IPS DF 6.9 (cell line): ENCODE measurements at places on chromosomes 13 and 19.

GRCh38 chr19:2507109-2507508 lies 31.2 kb downstream of the GADD45B start:
- DNase-seq: no peak

DNA sequence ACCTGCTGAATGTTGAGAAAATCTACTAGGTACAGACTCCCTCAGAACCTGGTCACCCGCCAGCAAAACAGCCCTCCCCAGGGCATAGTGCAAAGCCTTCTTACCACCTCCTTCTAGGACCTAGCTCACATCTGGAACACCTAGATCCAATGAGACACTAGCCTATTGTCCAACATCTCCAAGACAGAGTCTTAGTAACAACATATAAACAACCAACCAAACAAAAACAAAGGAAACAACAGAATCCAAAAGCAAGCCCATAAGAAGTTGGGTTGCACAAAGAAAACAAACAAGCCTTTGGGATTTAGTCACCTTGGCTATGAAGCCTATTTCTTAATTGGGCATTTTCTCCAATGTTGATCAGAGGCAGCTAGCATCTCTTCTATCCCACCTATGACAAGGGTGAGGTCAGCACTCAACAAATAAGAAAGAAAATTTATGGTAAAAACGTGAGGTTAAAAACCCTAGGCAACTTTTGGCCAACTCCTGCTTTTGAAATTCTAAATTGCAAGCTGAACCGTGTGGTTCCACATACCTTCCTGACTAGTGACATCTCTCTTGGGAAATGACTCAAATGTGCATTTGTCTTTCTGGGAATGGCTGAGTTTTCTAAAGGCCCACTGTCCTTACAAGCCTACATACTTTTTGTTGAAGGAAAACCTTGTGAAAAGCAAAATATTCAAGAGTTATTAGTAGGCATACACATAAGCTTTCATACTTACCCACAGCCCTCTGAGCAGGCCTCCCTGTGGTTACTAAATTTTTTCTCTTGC lies 66.7 kb downstream of the FAM216B start:
- no peak for DNase-seq

GRCh38 chr13:75489502-75490263 lies 7.7 kb upstream of the TBC1D4 start:
- DNase-seq: no peak

DNA sequence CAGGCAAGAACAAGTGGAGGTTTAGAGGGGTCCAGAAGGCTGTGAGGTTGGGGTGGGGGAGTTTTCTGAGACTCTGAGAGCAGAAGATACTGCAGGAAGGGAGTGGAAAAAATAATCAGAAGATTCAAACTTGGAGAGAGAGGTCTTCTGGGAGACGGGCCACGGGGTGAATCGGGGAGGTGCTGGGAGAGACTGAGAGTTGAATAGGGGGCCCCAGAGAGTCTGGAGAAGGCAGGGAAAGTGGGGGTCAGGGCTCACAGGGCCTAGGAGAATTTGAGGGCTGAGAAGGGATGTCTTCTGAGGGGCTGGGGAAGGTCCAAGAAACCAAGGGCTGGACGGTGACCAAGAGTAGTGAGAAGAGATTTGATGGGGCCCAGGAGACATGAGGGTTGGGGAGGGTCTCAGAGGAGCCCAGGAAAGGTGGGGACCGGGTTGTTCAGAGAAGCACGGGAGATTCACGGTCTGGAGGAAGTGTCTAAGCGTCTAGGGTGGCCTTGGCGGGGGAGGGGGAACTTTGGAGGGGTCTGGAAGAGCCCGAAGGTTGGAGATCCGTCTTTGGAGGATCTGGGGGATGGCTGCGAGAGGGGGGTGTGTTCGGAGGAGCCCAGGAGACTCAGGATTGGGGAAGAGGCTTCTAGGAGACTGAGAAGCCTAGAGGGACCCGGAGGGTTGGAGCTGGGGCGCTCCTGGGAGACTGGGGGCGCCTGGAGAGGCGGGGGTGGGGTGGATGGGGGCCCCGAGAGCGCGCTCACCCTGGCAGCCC lies 1.5 kb downstream of the KCNC3 start:
- DNase-seq: no peak

- peak; percentile 27 for DNase-seq
Measured at GRCh38 chr13:33610438-33611120, 207.4 kb upstream of the RFC3 start.

DNA sequence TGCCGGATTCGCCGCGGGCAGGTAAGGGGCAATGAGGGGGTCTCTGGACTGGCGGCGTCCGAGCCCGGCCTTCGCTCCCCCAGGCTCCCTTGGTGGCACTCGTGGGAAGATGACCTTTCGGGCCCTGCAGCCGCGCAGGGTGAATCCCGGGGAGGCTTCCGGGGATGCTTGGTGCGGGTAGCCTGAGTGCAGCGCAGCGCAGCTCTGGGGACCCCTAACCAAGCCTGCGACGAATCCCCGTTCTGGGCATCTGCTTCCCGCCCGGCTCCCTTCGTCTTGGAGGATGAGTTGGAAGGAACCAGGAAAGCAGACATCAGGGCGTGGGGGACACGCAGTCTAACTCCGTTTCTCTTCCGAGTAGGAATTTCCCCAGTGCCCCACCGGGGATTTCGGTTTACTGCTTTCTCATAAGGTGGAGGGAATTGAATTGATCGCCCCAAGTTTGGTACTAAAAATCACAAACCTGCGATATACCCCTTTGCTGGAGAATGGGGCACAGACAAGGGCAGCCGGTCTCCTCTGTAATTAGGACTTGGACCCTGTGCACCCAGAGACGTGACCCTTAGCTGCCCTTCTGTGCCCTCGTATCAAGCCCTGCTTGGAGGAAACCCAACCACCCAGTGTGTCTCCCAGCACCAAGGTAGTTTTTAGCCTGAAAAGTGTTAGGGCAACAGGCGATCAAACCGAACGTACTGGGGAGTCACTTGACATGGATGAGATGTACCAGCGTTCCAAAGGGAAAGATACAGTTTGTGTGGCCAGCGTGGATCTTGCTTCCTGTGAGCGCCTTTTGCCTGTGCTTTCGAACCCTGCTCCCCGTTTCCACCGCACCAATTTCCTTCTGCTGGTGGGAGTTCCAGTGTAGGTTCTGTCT lies 1.0 kb downstream of the GPC5 start:
- DNase-seq: no peak

- DNase-seq: no peak
Measured at GRCh38 chr19:31952693-31953092, 392.7 kb upstream of the ZNF507 start.

- DNase-seq: no peak
Measured at GRCh38 chr13:46101484-46102254, 3.2 kb downstream of the CPB2 start.

DNA sequence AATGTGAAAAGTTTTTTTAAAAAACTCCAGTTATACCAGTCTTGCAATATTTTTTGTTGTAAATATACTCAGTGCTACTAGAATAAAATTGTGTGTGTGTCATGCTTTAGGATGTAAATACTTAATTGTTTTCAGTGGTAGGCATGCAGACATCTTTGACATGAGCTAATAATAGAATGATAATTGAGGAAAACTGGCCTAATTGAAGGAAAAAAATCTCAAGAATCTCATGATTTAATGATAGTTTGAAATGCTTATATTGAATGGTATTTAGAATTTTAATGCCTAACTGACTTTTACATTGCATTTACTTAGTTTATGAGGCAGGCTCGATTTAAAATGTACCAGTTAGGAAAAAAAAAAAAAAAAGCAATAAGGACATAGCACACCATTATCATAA lies 3.2 kb upstream of the MAB21L1 start:
- no peak for DNase-seq

GRCh38 chr13:59823486-59823885 lies 340.2 kb downstream of the DIAPH3 start:
- DNase-seq: no peak

DNA sequence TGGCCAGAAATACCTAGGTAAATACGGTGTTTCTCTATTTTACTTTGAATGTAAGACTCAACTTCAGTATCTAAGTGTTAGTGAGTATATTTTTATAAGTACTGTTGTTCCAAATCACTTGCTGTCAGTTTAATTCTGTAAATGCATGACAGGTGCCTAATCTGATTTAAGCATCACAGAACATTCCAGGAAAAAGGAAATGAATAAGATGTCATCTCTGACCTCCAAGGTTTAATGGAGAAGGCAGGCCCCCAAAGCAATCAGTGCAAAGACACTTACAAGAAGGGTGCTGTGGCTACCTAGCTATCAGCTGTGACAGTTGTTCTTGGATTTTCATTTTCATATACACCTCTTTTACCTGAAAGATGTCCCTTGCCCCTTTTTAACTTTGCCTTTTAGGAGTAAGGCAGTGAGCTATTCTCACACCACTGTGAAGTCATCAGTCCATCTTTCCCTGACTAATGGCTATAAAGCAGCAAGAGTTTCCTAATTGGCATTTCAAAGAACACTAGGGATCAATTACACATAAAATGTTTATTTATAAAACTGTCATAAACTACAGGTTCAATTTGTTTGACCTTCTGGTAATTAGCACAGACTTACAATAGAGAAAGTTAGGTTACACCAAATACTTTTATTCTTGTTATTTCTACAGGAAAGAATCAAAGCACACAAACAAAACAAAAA lies 427.6 kb downstream of the SPRY2 start:
- DNase-seq: no peak

- no peak for DNase-seq
Measured at GRCh38 chr13:19158526-19159174, 23.0 kb downstream of the TUBA3C start.

GRCh38 chr19:56092685-56093631 lies 28.1 kb downstream of the ZNF787 start:
- no peak for DNase-seq

- DNase-seq: no peak
Measured at GRCh38 chr19:18158467-18158866, 5.5 kb downstream of the PIK3R2 start.

DNA sequence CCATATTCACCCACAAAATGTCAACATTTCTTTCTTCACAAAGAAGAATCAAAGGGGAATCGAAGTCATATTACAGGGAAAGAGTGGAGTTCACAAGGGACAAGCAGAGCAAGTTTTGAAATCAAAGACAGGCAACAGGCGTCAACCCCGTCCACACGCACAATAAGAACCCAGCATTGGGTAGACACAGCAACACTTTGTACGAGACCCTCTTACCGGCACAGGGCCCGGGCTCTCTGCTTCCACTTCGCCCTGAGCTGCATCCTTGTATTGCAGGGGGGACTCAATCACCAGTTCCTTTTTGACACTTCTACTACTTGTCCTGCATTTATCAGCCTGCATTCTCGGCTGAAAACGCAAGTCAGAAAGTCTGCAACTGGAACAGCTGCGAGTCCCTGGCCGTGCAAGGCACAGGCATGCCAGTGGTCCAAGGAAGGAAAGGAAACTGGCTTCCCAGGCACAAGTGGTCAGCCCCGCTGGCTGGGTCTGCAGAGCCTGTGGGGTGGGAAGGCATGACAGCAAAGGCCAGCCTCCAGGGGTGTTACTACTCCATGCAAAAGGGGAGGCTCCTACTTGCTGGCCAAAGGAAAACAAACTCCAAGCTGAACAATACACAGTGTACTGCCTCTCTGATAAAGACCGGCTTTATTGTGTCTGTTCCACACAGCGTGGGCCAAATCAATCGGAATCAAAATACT lies at the start of gene DOCK9:
DOCK9 (minus strand) TSS at position 497 of the 698 bp plus-strand sequence; CDS start at position 342, 155 bp downstream.
- DNase-seq: no peak

- DNase-seq: no peak
Measured at GRCh38 chr13:98201984-98202383, 24.9 kb upstream of the RNF113B start.

- no peak for DNase-seq
Measured at GRCh38 chr13:28568286-28568685, 73.4 kb upstream of the FLT1 start.

DNA sequence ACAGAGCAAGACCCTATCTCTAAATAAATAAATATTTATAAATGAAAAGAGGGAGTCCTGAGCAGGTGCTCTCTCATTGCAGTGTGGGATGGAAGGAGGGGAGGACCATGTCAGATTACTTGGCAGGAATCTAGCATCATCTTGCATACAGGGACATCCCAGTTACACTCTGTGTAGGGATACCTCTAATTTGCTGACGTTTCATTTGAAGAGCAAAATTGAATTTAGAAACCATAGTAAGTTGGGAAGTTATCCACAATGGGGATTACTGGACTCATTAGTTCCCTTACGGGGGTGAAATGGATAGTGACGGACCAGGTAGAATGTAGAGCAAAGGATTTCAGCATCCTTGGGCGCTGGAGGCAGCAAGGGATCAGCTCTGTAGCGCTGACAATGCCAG lies 52.1 kb downstream of the ARHGEF18 start:
- DNase-seq: no peak

GRCh38 chr13:26019881-26020870 lies 31.6 kb downstream of the SHISA2 start:
- DNase-seq: no peak

DNA sequence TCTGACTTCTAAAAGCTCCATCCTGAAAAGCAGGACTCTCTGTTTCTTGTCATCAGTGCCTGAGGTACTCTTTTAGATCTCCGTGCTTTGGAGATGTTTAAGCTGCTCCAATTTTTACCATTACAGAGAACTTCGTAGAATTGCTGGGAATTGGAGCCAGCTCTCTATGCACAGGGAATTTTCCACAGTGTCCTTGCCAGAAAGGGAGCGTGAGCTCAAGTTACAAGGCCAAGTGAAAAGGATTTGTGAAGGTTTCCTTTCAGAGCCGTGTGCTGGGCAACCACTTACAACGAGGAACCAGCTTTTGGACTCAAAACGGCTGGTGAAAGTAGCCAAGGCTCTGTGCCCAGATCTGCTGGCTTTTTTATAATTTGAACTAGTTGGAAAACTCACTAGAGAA lies 82.6 kb downstream of the NUFIP1 start:
- DNase-seq: no peak

- no peak for DNase-seq
Measured at GRCh38 chr13:44805585-44805984, 183.7 kb downstream of the NUFIP1 start.

DNA sequence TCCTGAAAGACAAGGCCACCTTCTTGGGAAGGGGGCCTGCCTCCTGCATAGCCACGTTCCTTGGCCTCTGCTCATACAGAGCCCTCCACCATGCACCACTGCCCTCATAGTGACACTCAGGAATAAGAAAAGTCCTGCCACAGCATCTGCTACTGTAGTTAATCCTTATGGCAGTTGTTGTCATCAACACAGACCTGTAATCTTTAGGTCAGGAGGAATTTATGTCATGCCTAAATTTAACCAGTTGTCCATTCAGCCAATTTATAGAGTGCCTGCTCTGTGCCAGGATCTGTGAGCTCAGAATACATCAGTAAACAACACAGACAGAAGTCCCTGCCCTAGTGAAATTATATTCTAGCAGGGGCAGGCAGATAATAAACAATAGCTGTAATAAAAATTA lies 44.4 kb downstream of the FAM124A start:
- DNase-seq: no peak
